Femur (tissue), 1 donor: ENCODE measurements at places on chromosomes 5 and 9.

DNA sequence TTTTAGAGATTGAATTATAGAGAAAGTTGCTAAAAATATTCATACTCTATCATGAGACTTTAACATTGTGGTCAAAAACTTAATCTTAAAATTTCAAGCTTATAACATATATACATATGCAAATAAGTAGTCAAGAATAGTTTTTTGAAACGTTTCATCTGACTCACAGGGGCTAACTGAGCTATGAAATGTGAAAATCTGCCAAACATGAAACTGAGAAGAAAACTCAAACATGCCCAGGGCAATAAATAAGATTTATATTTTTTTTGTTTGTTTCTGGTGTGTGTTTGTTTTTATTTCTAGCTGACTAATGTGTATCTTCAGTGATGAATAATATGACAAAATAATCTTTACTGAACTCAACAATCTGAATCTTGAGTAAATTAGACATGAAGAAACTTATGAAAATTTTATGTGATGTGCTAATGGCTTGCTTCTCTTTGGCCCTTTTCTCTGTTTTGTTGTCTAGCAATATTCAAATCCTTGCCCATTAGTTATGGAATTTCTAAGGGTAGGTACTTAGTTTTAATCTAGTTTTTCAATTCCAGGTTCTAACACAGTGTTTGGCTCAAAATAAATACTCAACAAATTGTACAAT, 99.9 kb downstream of the FAM174A start:
- DNase-seq: no peak

DNA sequence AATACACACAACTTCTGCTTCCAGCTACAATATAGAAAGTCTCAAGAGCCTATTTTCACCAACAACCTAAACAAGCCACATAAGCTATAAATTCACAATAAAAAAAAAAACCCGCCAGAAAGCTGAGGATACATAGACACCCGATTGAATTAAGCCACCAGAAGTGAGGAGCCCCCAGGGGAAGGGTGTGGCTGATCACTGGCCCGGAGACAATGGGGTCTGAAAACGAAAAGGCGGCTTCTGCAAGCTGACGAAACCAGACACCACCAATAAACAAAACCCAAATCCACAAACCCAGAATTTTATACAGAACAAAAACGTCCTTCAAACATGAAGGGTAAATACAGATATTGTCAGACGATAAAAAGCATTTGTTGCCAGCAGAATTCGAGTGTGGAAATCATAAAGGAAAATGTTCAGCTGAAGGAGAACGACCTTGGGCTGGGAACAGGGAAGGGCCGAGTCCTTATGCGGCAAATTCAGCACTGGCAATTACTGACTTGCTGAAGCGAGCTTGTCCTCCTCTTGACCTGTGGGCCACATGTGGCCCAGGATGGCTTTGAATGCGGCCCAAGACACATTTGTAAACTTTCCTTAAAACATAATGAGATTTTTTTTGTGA, 39.6 kb upstream of the CEP72 start:
- DNase-seq: no peak

- DNase-seq: no peak
Measured at GRCh38 chr5:58666598-58667581, 84.0 kb downstream of the RAB3C start.

DNA sequence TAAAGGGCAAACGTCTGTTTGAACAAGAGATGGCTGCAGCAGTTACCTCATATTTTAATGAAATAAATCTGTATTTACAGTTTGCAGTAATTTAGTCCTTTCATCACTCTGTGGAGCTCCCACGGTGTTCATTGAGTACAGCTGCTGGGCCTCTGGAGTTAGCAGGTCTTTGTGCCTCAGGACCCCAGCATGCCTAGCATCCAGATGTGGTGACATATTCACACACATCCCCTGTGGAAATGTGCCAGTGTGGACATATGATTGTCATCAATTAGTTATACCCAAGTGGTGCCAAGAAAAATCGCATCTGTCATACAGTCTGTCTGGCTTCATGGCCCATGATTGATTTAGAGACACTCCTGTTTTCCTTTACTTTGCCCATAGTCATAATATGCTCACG, 77.3 kb downstream of the NNT start:
- no peak for DNase-seq

DNA sequence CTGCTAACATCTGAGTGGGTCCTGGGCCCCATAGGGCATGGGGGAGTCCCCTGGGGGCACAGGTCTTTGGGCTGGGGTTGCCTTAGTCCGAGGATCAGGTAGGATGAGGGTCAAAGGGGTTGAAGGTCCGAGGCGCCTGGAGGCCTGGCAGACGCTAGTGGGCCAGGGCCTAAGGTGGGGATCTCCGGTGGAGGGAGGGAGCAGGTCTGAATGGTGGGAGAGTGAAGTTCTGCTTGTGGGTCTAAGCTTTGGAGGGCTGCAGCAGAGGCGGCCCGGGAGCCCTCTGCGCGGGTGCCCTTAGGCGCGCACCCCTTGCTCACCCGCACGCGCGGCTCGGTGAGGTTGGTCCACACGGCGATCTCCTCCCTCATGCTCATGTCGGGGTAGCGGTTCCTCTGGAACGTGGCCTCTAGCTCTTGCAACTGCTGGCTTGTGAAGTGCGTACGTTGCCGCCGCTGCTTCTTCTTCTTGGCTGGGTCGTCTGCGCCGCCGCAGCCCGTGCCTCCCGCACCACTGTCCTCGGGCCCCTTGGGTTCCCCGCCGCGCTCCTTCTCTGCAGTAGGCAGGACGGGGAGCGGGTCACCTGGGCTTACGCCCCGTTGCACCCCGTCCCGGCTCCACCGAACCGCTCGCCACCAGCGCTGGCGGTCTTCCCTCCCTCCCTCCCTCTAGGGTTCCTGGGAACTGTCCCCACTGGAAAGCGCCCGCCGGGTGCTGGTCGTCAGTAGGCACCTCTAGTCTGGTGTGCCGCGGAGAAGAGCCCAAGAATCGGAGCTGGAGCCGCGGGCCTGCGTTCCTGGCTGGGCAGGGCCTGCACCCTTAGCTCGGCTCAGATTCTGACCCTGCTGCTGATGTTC, 2.8 kb downstream of the PITX1 start:
- peak; percentile 57 for DNase-seq

GRCh38 chr9:138013836-138014562, 136.4 kb downstream of the CACNA1B start:
- no peak for DNase-seq

GRCh38 chr9:9997585-9997984, 615.2 kb downstream of the PTPRD start:
- no peak for DNase-seq
